CD4-positive, alpha-beta T cell treated with Interleukin-2 at 100 ng/mL for 4 hours (primary cell): ENCODE measurements at places on chromosomes 7 and 10.
A peak's percentile ranks its signal among the peaks of the same experiment; 100 is the strongest.

- no peak for DNase-seq
These were observed 252.3 kb downstream of the SNX10 start for GRCh38 chr7:26543951-26544350.

GRCh38 chr10:3814838-3815220 is 29.8 kb upstream of the KLF6 start:
- no peak for DNase-seq

DNA sequence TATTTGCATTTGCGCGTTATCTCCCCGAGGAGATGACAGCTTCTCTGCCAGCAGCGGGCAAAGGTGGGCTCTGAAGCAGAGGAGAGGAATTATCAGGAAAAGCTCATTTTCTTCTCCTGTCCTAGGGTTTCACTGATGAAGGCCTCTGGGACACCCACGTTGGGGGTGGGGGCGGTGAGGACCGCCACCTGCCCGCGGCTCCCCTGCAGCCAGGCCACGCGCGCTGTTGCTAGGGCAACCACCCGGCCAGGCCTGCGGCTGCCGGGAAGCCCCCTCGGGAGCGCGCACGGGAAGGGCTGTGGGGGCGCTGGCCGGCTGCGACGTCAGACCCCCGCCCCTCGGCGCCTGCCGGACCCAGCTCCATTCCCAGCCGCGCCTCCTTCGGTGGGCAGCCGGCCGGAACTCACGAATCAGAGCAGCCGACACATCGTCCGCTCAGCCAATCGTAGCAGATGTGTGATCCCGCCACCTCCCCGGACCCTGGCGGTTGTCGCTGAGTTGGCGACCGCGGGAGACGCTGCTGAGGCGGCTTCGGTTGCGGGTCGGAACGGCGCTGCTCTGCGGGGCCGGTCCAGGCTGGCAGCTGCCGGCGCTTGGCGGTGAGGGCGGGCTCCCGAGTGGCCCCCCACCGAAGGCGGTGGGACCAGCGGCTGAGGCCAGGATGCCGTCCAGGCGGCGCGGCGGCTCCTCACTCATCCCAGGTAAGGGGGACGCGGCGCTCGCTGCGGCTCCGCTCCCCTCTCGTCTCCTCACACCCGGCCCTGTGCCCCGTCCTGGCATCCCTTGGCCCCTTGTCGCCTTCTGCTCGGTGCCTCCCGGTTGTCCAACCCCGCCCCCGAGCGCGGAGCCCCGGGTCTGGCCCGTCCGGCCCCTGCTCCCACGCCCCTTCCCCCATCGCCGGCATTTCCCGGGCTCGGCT is at the start of gene TPST1:
TPST1 (plus strand) TSS at position 513 of the 919 bp plus-strand sequence. CDS start 35,092 bp downstream, outside the sequence.
- peak; percentile 77 for DNase-seq

- DNase-seq = no peak
These were observed 178.0 kb downstream of the IMMP2L start for GRCh38 chr7:111384065-111384891.

- no peak for DNase-seq
These were observed 5.1 kb downstream of the TLX1 start for GRCh38 chr10:101136007-101136707.

GRCh38 chr10:119006451-119007210 is 22.9 kb upstream of the NANOS1 start:
- DNase-seq = no peak

DNA sequence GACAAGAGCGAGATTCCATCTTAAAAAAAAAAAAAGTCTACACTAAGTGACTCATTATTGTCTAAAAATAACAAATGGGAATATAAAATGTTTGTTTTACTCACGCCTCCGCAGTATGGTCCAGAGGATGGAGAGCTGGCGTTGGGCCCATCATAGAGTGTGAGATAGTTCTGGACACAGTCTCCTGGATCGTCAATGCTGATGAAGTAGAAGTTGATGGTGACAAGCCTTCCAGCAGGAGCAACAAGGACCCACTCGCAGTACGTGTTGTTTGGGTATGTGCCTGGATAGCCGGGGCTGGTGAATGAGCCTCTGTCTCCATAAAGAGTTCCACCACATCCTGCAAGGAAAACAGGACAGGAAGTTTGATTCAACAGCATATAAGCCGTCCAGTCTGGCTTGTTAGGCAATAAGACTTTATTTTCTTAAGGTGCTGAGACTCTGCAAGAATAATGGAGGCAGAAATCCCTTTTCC is 11.5 kb upstream of the RSU1 start:
- DNase-seq = no peak
